Foreskin keratinocyte (primary cell): ENCODE measurements at places on chromosomes 7 and 10. TPM values are rescaled to one million over a fixed set of nuclear protein-coding genes. Genes with fewer than 3 reads are reported as not detected.

GRCh38 chr7:35419391-35419755, 165.5 kb upstream of the TBX20 start:
- DNase-seq: no peak

DNA sequence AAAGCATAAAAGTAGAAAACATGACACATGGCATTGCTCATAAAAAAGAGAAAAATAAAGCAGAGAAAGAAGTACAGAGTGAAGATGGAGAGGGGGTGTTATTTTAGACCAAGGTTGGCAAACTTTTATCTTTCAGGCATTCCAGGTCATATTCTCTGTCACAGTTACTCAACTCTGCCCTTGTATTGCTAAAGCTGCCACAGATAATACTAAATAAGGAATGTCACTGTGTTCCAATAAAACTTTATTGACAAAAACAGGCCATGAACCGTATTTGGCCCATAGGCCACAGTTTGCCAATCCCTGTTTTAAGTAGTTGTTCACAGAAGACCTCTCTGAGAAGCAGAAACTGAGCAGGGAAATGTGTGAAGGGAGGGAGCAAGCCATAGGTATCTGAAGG, 167.4 kb downstream of the GLI3 start:
- DNase-seq: no peak

DNA sequence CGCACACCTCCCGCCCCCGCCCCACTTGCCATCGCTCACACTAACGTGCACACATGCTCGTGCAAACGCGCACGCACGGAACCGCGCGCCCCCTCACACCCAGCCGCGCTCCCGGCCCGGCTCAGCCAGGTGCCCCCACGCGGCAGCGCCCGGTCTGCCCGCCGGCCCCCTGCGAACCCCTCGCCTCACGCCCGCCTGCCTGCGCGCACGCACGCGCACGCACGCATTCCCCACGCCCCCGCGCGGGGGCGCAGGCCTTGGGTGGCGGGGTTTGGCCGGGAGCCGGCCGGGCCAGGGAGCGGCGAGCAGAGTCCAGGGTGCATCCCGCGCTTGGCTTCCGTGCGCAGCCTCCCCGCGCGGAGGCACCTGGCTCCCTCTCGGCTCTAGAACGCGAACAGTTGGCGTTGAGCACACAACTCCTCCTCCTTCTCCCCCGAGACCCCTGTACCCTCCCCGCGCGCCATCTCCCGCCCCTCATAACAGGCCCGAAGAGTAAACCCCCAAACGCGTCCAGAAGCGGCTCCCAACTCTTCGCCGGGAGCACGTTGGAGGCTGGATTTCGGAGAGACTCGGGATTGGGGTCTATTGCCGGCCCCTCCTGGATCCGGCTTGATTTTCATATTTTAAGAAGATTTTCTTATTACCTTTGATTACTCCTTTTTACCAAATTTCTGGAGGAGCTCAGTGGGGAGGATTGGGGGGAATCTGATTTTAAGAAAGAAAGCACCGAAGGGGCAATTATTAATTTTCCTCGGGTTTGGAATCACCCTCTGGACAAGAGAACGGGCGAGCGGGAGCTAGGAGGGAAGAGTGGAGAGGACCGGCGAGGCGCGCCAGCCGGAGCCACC, 527 bp upstream of the SORCS3 start:
- peak; percentile 7 for DNase-seq

GRCh38 chr10:71294091-71294561, 24.9 kb upstream of the SLC29A3 start:
- DNase-seq: peak; percentile 52

GRCh38 chr10:67650558-67650957, 45.4 kb downstream of the CTNNA3 start:
- DNase-seq: no peak

DNA sequence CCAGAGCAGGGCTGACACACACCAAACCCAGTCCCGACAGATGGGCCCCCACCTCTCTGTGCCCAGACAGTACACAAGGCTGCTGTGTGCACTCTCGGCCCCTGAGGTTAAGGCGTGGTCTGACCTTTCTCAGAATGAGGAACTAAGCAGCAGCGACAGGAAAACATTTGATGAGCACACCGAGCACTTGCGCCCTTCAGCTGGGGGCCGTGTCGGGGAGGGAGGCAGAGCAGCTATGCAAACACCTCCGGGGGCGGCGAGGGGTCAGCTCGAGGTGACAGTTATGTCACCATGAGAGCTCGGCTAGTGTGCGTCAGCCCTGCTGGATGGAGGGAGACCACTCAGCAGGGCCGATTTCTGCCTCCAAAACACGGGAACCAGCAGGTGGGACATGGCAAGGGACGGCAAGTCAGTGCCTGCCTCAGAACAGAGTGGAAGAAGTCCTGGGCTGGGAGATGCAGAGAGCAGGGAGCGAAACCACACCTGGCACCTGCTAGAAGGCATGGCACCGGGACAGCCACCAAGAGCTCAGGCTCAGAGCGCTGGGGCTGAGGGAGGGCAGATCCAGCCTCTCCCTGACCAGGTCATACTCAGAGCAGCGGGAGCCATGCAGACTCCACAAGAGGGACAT, 57.4 kb downstream of the CHST15 start:
- DNase-seq: no peak

GRCh38 chr7:35035511-35035961, 1.7 kb downstream of the DPY19L1 start:
- peak; percentile 34 for DNase-seq

FBXL13 gene
- total RNA-seq: 0.17 and 0.35 TPM in 2 replicates

JCAD gene
- under 0.01 and 0.03 TPM in 2 replicates for total RNA-seq

POLR2J2 gene
- total RNA-seq: 1.4 and 5.9 TPM in 2 replicates

MLXIPL gene
- total RNA-seq: 0.32 and 0.61 TPM in 2 replicates

MEOX2 gene
- total RNA-seq: not detected in 2 replicates

FZD1 gene
- 3.7 and 4.1 TPM in 2 replicates for total RNA-seq
